ENCODE measurements at places on chromosomes 6 and 20. TPM values are rescaled to one million over a fixed set of nuclear protein-coding genes. Genes with fewer than 3 reads are reported as not detected.

Gene LY6G5C
- total RNA-seq, result 1.7 TPM

Gene CRYBG1
- 0.56 TPM for total RNA-seq

Gene SCAND1
- total RNA-seq, result 76.9 TPM

Gene PRRT1
- 0.58 TPM for total RNA-seq

Gene PRKN
- total RNA-seq, result 0.24 TPM

Gene DPPA5
- not detected for total RNA-seq

Gene WFDC10B
- total RNA-seq, result not detected

Gene EYA4
- total RNA-seq, result 10.0 TPM

Gene ACTR5
- total RNA-seq, result 8.7 TPM

Gene SYNCRIP
- 116 TPM for total RNA-seq

Gene TAGAP
- total RNA-seq, result not detected

Gene ELOVL4
- 1.7 TPM for total RNA-seq

Gene C6orf141
- total RNA-seq, result 8.7 TPM

Gene PBOV1
- not detected for total RNA-seq

Gene FNDC1
- 0.09 TPM for total RNA-seq

Gene SMLR1
- total RNA-seq, result not detected

Gene NOX3
- total RNA-seq, result not detected

Gene COX7A2
- total RNA-seq, result 295 TPM

Gene GSTA1
- 0.07 TPM for total RNA-seq

Gene UNC5CL
- 0.65 TPM for total RNA-seq

Gene RIOK1
- 11.8 TPM for total RNA-seq

Gene ANKRD66
- total RNA-seq, result not detected

Gene EFCAB8
- not detected for total RNA-seq

Gene ANKEF1
- 5.3 TPM for total RNA-seq

Gene TFAP2A
- total RNA-seq, result 6.3 TPM

Gene LAMP5
- 0.08 TPM for total RNA-seq

Gene EYA2
- total RNA-seq, result 2.0 TPM

Gene SASH1
- 2.8 TPM for total RNA-seq

Gene FRK
- total RNA-seq, result 1.0 TPM

Gene PTGIS
- total RNA-seq, result 0.02 TPM

Gene SLC22A2
- not detected for total RNA-seq
